ENCODE measurements at places on chromosomes 1 and 21. TPM values are rescaled to one million over a fixed set of nuclear protein-coding genes. Genes with fewer than 3 reads are reported as not detected.

GRCh38 chr1:17118268-17118667 lies 983 bp downstream of the PADI2 start:
- DNase-seq = no peak

DNA sequence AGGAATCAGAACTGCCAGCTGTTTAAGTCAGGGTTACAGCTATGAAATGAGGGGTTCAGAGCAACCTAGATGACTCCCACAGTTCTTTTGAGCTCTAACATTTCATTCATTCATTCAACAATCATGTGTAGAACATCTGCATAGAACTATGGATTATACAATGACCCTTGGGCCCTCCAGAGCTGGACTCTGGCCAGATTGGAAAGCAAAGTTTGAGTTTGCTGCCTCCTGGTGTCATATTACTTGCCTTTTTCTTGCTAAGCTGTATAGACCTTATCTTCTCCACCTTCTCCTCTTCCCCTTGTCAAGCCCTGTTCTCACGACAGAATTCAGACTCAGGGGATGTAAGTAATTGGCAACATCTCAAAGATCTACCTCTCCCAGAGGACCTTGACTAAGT lies 4.0 kb downstream of the CASQ2 start:
- DNase-seq = peak; percentile 75

Gene TRIM46
- total RNA-seq = 0.13 TPM

Gene ZNF683
- not detected for total RNA-seq

Gene C1QC
- total RNA-seq = 171 TPM

GRCh38 chr1:205813755-205814058 lies 709 bp upstream of the SLC41A1 start:
- DNase-seq = no peak

Gene TCHH
- total RNA-seq = 0.50 TPM
